ENCODE measurements at places on chromosomes 11 and 22.
A peak's percentile ranks its signal among the peaks of the same experiment; 100 is the strongest.

DNA sequence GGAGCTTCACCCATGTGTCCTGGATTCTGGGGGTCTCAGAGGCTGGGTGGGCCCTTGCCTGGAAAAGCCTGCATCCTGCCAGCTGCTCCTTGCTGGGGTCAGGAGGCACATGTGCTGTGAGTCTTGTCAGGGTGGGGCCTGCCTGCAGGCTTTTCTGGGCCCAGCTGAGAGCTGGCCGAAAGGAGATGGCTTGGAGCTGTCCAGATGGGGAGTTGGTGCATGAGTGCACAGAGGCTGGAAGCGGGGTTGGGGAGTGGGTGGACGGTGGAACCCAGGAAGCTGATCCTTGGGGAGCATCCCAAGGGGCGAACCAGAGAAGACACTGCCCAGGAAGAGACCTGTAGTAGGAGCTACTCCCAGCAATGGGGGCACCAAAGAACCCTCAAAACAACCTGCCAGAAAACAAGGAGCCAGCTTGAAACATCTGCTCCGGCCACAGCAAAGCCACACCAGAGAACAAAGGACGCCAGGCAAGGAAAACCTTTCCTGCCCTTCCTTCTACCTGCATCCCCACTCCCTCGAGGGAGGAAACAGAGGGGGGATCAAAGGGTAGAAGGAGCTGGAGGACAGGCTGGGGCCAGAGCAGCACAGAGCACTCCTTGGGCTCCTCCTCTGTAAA is 8.2 kb upstream of the KCTD17 start:
- DNase-seq = no peak

DNA sequence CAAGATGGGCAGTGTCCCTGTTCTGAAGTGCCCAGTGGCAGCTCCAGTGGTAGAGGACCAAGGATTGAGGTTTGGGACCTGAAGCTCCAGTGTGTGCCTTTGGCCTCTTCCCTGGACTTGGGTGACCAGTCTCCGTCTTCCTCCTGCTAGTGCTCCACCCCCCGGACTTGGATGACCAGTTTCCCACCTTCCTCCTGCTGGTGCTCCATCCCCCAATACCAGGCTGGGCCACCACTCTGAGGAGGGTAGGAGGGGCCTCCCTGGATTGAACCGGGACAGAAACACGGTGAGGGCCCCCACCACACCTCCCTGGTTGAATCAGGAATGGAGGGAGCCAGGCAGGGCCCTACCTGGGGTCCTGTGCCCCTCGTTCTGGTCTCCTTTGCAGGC is 10.9 kb upstream of the NEAT1 start:
- no peak for DNase-seq

DNA sequence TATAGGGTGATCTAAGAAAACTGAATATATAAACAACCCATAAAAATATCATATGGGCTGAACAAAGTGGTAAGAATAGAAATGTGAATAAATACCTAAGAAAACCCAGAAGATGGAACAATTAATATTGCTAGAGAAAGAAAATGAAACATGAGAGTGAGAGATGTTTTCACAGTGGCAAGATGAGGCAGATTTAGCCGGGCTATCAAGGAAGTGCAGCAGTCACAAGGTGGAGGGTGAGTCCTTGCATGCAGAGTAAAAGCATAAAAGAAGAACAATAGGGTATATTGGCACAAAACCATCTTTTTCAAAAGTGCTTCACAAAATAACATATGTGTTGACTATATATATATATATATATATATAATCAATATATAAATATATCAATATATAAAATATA is 49.6 kb downstream of the NOX4 start:
- no peak for DNase-seq

- no peak for DNase-seq
These were observed 17.0 kb upstream of the ST3GAL4 start for GRCh38 chr11:126338346-126339055.

DNA sequence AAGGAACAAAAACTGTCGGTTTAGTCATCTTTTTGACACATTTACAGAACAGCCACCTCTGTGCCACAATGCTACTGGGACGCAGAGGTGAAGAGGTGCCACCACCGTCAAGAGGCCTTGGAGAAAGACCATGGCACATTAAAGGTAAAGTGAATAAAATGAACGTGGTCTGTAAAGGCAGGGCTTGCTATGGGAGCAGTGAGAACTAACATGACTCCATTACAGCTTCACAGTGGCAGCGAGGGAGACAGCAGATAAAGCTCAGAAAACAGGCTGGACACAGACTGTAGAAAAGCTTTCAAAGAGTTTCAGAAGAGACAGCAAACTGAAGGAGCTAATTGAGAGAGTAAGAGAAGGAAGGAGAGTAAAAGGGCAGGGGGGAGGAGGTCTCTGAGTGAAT is 102.9 kb downstream of the GAB2 start:
- DNase-seq = no peak

GRCh38 chr11:111918390-111919256 is at the start of gene C11orf52:
Gene C11orf52, plus strand, starts transcription at chr11:111918913. Its CDS starts 60 bp downstream, at chr11:111918973.
- peak; percentile 31 for DNase-seq

GRCh38 chr11:112537846-112538330 is 277.2 kb upstream of the PLET1 start:
- no peak for DNase-seq

- DNase-seq = no peak
These were observed 70.5 kb downstream of the DKK3 start for GRCh38 chr11:11937957-11938356.

GRCh38 chr22:19604711-19605268 is 80.6 kb upstream of the CLDN5 start:
- peak; percentile 1 for DNase-seq

GRCh38 chr11:45653277-45653676 is 12.1 kb downstream of the CHST1 start:
- no peak for DNase-seq

GRCh38 chr11:112634551-112634950 is 326.7 kb upstream of the NCAM1 start:
- no peak for DNase-seq

DNA sequence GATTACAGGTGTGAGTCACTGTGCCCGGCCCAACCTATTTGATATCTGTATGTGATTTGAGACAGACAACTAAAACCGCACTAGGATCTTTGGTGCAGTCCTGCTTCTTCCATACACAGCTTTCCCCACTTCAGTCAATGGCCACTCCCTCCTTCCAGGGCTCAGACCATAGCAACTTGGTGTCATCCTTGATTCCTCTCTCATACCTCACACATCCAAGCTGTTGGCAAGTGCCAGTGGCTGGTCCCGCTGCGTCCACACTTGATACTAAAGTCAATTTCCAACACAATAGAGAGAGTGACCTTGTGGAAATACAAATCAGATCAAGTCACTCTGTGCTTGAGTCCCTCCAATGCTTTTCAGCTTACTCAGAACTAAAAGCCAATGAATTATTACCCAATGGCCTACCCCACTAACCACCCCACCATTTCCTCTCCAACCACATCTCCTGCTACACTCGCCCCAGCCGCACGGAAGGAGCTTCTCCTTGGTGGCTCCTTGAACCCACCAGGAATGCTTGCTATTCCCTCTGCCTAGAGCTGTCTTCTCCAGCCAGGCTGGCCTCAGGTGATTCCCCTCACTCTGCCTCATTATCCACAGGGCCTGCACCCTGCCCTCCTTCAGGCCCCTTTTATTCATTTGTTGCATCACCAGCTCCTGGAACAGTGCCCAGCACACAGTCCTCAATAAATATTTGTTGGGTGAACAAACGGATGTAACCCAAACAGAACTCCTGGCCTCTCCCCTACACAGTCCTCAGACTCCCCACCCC is 12.9 kb downstream of the ABTB2 start:
- DNase-seq = peak; percentile 82

- peak; percentile 66 for DNase-seq
These were observed 128.6 kb upstream of the DDI1 start for GRCh38 chr11:103907548-103908455.

DNA sequence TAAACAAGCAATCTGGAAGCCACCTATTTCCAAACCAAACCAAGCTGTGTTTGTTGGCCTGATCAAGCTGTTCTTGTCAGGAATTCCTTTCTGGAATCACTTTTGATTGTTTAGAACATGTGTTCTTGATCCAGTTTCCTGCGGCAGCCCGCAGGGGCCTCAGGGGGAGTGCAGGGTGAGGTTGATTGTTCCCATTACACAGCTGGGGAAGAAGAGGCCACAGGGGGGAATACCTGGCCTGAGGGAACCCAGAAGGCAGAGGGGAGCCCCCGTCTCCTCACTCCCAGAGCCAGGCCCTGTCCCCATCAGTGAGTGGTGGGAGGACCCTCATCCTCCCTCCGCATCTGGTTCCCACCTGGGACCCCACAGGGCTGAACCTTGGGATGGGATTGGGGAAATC is 4.2 kb downstream of the MRGPRD start:
- no peak for DNase-seq

GRCh38 chr11:121533601-121534000 is 80.8 kb upstream of the SORL1-AS1 start:
- no peak for DNase-seq

GRCh38 chr22:33715237-33715985 is 204.9 kb downstream of the LARGE1 start:
- no peak for DNase-seq

- peak; percentile 58 for DNase-seq
These were observed 38.4 kb upstream of the CLMP start for GRCh38 chr11:123233280-123233974.

Measured in mesenchymal stem cell (in vitro differentiated cells and primary cell).